Activated CD4-positive, alpha-beta T cell treated with anti-CD3 and anti-CD28 coated beads for 4 hours (primary cell): ENCODE measurements at places on chromosomes 7 and 10.

DNA sequence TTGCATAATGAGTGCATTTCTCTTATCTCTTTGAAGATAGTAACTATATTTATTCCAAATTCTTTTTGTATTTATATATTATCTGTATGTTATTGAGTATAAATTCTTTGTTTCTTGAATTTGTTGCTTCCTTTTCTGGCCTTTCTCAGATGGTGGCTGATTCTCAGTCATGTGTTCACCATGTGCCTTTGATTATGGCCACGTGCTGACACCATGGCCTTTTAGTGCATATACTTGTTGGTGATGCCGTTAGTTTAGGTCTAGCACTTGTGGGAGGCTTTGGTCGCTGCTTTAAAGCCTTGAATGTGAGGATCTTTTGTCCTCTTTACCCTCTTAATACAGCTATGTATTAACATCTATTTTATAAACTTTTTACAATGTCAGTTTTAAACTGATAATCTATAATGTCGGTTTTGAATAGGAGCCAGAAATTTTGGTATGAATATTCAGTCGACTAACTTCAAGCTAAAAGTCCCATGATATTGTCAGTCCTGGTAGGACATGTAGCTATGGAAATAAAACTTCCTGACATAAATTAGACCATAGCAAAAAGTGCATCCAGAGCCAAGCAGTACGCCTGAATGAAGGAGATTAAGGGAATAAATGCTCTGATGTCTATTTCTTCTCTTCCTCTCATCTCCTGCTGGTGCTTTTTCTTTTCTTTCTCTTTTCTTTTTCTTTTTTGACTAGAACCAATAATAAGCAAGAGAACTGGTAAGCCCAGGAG, 130.3 kb downstream of the GNAI1 start:
- no peak for DNase-seq

GRCh38 chr10:44395396-44395795, 10.5 kb upstream of the CXCL12 start:
- no peak for DNase-seq

DNA sequence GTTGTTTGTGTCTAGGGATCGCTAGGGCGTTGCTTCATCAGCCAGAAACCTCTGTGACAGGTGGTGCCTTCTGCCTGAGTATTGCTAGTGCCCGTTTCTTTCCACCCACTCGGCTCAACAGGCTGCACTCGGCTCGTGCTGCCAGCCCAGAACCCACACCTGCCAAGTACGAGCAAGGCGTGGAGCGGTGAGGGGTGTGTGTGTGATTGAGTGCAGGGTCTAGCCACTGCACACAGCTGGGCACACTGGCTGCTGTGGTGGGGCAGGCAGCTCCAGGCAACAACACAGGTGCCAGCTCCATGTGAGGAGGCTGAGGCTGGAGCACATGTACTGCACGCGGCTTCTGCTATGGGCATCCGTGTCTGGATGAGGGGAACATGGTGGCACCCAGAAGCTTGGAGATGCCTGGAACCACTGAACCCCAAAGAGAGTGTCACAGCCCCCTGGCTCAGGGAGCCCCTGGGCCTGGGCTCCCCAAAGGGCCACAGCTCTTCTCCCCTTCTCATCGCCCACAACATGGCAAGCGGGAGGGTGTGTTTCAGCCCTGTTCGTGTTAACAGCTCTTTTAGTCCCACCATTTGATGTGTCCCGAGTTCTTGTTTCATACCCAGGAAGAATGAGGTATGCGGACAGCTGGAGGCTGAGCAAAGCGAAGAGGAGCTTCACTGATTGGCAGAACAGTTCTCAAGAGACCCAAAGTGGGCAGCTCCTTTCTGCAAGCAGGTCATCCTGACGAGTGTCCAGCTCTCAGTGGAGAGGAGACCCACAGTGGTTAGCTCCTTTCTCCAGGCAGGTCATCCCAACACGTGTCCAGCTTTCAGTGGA, 78.1 kb downstream of the HDAC9 start:
- no peak for DNase-seq

GRCh38 chr7:116518961-116519360, 5.9 kb upstream of the CAV1 start:
- DNase-seq = no peak

- no peak for DNase-seq
Measured at GRCh38 chr7:38574086-38574485, 57.1 kb downstream of the AMPH start.

GRCh38 chr10:112002206-112002605, 181.4 kb downstream of the GPAM start:
- no peak for DNase-seq

- DNase-seq = no peak
Measured at GRCh38 chr7:145269418-145270161, 433.7 kb upstream of the TPK1 start.

DNA sequence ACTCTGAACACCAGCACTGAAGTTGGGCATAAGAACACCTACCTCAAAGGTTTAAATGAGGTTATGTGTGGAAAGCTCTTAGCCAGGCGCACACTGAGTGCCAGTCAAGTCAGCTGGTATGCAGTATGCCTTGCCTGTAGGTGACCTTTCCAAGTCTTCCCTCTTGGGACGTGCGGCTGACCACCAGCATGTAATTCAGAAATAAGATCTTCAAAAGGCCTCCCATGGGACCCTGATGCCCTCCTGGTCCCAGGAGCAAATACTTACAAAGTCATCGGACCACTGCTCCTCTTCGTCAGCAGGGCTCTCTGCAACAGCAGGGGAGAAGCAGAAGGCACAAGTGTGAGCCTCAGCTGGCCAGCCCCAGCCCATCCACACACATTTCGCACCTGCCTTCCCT, 40.8 kb downstream of the BLNK start:
- no peak for DNase-seq
